ENCODE measurements at places on chromosomes 2 and 18.

- no peak for DNase-seq
These were observed 32.0 kb downstream of the SLC14A1 start for GRCh38 chr18:45755934-45756333.

DNA sequence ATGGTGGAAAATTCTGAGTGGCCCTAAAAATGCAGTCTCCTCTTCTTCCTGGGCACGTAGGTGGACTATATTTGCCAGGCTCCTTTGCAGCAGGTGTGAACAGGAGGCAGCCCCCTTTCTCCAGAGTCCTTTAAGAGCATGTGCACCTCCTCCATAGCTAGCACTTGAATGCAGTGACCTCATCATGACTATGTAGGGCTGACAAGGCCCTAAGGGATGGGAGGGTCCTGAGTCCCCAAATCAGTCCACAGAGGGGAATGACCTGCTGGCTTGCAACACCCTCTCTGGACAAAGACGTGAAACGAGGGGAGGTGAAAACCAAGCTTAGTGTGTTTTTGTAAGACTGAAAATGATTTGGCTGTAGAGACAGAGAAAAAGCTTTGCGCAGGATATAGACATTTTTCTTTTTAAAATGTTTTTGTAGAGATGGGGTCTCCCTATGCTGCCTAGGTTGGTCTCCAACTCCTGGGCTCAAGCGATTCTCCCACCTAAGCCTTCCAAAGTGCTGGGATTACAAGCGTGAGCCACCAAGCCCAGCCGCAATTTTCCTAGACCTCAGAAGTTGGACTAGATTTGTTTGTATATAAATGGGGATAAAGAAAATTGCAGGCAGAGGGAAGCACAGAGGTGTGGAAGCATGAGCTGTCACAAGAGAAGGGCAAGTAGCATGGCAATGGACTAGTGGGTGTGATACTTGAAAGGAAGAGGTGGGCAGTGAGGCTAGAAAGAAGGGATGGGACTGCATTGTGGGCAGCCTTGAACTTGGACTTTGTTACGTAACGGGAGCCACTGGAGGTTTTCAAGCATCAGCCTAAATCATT lies 28.8 kb downstream of the LONRF2 start:
- no peak for DNase-seq

DNA sequence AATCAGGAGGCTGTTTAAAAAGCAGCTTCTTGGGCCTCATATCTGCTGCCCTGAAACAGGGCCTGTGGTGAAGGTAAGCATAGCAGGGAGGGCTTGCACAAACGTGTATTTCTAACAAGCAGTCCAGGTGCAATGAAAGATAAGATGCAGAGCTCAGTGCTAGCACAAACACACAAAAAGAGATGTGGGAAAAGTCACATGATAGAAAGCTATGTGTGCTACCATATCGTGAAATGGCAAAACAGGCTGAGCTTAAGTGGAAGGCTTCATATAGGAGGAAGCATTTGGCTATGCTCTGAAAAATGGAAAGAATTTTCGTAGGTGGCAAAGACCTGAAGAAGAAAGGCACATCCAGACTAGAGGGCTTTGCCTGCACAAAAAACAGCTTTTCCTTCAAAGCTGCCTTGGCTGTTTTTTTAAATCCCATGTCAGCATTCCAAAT lies 10.2 kb downstream of the RSAD2 start:
- DNase-seq, result no peak

DNA sequence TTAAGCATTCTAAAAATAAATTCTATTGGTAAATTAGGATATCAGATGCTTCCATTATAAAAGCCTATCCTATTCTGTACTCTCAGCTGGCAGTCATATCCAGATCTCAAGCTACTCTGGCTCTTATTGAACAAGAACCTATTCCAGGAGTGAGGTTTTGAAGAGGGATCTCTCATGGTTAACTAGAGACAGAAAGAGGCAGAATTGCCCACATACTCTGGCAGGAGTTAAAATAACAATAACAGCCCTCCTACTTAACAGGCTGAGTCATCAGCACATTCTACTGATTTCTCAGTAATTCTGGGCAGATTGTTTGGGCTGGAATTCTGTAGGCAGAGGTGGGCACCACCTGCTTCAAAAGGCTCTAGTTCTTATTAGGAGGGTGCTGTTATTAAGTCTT lies 142.0 kb upstream of the UNC80 start:
- DNase-seq, result no peak

- no peak for DNase-seq
These were observed 242.2 kb downstream of the FIGN start for GRCh38 chr2:163493359-163494298.

DNA sequence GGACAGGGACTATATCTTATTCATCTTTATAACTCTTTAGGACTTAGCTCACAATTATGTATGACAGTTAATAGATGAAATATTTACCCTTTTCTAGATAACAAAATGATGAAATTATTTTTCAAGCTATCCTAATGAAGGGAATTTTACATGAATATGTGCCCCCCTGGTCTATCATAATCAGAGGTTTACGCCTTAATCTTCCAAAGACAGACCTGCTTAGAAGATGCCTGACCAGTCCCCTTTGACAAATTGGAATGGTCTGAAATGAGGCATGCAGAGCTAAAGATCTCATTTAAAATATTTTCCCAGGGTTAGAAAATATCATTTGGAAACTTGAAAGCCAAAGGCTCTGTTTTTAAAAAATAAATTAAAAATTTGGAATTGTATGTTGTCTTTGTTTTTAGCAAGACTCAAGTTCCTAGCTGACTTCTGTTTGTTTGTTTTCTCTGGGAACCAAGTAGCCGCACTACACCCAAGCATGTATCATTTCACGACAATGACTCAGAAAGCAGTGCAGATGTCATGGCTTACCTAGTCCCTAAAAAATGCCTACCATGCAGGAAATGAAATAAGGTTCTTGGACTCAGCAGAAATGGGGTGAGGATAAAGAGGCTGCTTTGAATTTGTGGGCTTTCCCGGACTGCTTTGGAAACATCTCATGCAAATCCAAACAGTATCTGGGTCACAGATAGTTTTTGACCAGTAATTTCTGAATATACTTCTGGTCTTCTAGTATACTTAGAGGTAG lies 162.1 kb downstream of the ZEB2 start:
- DNase-seq, result no peak

- DNase-seq, result no peak
These were observed 111.4 kb upstream of the SMAD7 start for GRCh38 chr18:49061991-49062831.

DNA sequence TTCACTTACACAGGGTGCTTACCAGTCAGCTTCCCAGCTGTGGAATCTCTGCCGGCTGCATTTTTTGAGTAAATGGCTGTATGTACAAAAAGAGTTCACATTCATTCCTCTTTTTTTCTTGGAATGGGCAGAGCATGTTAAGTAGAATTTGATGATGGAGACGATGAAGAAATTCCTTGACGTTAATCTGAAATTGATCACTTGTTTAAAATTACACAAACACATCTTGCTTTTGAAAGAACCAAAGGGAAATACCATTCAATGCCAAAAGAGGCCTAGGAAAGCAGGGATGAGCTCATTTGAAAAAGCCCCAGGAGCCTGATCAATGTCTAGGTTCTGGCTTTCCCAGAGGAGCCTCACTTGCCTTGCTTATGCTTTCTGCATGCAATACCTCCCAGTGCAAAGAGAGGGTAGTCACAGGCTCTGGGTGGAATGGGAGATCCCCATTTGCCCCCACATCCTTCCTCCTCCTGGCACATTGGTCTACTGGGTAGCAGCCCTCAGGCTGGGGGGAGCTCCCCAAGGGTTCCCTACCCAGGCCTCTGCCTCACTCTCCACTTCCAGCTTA lies 12.3 kb upstream of the SMAD7 start:
- DNase-seq, result no peak

DNA sequence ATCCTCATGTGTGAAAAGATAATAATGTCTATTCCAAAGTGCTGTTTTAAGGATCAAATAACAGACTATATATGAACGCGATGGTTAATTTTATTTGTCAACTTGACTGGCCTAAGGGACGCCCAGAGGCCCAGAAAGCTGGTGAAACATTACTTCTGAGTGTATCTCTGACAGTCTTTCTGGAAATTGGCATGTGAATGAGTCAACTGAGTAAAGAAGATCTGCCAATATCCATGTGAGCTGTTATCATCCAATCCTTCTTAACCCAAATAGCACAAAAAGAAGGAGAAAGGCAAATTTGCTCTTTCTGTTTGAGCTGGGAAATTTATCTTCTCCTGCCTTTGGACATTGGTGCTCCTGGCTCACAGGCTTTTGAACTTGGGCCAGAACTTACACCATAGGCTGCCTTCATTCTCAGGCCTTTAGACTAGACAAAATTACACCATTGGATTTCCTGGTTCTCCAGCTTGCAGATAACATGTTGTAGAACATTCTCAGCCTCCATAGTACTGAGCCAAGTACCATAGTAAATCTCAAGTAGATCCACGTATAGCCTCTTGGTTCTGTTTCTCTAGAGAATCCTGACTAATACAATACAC lies 114.7 kb upstream of the DOCK10 start:
- no peak for DNase-seq

DNA sequence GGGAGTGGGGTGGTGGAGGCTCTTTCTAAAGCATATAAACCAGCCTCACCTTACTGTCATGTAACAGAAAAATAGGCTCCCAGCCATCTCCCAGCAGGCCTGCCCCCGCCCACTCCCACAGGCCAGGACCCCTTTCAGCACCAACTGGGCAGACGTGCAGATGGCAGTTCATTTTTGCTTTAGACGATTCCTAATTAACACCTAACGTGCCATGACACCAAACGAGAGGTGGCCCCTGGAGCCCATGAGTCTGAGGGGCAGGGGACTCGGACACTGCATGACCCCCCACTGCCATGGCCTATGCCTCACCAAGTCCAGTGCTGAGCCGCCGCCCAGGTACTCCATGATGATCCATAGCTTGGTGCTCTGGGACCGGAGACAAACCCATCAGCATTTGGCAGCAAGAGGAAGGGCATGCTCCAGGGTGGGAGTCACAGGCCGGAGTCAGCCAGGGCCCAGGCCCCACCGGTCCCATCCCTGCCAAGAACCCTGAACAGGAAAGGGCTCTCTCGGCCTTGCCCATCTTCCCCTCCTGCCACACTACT lies 7.9 kb downstream of the STK25 start:
- DNase-seq, result no peak

GRCh38 chr18:62609764-62610163 lies 86.9 kb downstream of the ZCCHC2 start:
- DNase-seq, result no peak

DNA sequence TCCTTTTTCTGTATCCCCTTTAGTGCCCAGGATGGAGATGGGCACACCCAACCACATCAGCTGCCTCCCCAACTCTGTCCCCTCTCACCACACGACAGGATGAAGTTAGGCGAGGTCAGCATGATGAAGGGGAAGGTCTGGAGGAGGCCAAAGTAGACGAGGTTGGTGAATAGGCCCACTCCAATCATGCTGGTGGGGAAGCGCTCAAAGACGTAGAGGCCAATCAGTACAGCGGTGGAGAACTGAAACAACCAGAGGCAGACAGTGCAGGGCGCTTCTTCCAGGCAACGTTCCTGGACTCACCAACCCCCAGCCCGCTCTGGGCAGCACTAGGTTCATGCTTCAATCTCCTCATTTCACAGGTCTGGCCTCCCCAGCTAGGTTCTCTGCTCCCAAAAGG lies 2.9 kb downstream of the TEX261 start:
- DNase-seq, result no peak

DNA sequence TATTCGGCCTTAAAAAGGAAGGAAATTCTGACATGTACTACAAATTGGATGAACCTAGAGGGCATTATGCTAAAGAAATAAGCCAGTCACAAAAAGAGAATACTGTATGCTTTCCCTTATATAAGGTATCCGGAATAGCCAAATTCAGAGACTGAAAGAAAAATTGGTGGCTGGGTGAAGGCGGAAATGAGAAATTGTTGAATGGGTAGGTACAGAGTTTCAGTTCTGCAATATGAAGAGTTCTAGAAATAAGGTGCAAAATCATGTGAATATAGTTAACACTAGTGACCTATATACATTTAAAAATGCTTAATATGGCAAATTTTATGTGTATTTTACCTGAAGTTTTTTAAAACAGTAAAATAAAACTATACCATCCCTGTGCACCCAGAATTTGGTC lies 43.1 kb downstream of the RMP24 start:
- DNase-seq, result no peak

GRCh38 chr2:171166328-171166983 lies 5.8 kb upstream of the TLK1 start:
- DNase-seq, result no peak

DNA sequence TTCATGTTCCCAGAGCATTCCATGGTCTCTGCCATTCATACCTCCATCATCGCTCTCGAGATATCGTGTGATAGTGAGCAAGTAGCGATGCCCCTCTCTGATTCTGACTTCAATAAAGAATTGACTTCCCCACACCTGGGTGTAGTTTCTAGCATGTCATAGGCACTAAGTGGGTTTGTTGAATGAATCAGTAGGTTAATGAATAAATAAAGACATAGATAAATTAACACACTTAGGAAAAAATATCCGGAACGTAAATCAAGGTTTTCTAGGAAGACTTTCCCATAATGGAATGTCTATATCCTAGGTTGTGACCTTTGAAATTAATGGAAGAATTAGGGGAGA lies 159.1 kb downstream of the DOCK10 start:
- DNase-seq, result no peak

- no peak for DNase-seq
These were observed 79.2 kb upstream of the IL1R2 start for GRCh38 chr2:101912545-101912944.

DNA sequence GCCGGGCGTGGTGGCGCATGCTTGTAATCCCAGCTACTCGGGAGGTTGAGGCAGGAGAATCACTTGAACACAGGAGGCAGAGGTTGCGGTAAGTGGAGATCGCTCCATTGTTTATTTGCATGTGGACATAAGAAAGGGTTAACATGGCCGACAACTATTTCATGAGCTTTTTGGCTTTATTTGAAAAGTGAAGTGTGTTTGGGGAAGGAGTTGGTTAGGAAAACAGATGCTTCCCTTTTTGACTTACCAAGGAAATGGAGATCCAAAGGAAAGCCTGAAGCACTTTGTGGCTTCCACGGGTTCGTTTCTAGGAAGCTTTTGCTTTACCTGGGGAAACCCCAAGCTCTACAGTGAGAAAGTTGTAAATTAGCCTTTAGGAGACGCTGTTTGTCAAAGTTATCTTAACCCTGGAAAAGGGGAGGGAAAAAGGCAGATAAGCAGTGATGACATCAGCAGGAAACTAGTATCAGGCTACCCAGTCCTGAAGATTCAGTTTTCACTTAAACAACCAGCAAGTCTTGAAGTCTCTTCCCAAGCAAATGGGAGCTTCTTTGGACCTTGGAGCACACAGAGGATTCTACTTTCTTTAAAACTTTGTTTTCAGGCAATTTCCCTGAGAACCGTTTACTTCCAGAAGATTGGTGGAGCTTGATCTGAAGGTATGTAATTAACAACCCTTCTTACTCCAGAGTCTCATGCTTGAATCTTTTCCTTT lies at the start of gene CASP10:
CASP10 (plus strand) TSS at position 492 of the 715 bp plus-strand sequence. CDS start 2,637 bp downstream, outside the sequence.
- no peak for DNase-seq

DNA sequence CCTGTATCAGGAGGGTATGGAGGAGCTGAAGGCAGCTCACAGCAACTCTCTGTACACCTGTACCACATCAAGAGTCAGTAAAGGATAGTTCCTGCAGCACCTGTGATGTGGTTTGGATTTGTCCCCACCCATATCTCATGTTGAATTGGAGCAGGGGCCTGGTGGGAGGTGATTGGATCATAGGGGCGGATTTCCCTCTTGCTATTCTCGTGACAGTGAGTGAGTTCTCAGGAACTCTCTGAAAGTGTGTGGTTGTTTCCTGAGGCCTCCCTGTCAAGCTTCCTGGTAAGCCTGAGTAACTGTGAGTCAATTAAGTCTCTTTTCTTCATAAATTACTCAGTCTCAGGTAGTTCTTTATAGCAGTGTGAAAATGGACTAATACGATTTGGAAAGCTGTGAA lies 28.9 kb downstream of the OSBPL1A start:
- DNase-seq, result no peak
